ENCODE measurements at places on chromosomes 4 and X.

- no peak for DNase-seq
Measured at GRCh38 chrX:10121787-10122186, 35.0 kb upstream of the CLCN4 start.

DNA sequence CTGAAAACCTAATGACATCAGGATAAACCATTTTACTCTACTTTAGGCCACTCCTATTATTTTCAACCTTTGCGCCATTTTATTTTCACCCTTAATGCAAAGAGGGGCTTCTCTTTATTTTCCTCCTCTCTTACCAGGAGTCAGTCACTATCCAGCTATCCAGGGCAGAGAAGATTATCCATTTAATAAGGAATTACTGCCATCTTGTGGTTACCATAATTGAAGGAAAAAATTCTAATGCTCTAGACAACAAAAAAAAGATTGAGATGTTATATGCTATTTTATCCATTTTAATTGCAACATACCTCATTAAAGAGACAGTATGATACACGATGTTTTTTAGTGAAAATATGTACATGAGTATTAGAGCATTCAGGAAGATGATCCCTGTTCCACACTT, 514.5 kb upstream of the FAM241A start:
- DNase-seq = no peak

DNA sequence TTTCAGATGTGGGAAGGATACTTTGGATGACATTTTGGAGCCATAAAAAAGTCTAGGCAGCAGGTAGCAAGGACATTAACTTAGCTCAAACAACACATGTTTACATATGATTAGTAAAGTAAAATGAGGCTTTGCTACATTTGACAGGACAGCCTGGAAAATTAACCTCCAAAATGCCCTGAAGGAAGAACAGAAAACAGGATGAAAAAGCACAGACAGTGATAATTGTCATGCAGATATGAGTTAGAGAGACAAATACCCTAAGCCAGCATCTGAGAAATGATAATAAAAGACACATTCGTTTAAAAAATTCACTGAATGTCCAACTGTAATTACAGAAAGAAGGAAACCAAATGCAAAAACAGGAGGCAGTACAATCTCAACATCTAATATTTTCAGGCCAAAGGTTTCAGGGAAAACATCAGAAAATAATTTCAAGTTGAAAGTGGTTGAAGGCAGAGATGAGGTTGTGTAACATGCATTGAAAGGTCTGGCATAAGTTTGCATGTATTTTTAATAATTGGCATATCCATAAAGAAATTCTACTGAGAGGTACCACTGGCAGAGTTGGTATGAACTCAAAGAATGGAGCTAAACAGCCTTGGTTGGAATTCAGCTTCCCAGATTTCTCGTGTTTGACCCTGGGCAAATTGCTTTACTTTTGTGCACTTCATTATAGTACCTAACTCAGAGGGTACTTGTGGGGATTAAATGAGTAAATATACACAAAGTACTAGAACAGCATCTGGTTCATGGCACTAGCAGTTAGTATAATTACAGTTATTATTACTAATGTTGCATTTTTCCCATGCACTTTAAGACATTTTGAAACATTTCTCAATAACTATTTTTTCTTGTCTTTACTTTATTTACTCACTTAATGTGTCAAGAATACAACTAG, 54.4 kb upstream of the MAP9 start:
- no peak for DNase-seq

DNA sequence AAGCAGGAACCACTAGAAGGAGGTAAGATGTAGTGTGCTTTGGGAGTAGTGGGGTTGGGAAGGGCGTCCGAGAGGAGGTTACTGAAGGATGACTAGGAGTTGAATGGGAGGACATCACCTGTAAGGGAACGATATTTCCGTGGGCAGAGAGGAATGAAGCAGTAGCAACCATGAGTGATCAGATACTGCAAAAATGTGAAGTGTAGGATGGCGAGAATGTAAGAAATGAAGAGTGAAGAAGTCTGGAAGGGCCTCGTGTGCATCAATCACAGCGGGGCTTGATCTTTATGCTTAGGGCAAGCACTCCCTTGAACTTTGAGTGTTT, 594 bp downstream of the MSMO1 start:
- DNase-seq = no peak

DNA sequence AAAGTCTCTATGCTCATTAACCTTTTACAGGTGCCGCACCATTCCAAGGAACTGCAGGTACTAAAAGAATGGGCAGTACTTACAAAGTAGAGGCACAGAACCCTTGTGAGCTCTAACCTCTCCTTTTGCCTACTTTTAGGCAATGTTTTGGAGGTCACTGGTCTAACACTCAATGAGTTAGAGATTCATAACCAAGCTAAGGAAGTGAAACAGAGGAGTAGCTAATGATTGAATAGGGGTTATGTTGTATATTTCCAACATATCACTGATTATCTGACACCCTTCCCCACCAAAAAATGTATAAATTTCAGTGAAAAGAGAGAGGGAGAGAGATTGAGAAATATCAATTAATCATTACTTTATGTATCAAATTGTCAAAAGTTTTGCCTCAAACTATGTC, 269.3 kb downstream of the PCDH7 start:
- DNase-seq = no peak

DNA sequence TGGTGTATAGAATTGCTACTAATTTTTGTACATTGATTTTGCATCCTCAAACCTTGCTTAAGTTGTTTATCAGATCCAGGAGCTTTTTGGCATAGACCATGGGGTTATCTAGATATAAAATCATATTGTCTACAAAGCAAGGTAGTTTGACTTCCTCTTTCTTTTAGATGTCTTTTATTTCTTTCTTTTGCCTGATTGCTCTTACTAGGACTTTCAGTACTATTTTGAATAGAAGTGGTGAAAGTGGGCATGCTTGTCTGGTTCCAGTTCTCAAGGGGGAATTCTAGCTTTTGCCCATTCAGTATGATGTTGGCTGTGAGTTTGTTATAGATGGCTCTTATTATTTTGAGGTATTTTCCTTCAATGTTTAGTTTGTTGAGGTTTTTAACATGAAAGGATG, 187.9 kb upstream of the LCORL start:
- DNase-seq = no peak

DNA sequence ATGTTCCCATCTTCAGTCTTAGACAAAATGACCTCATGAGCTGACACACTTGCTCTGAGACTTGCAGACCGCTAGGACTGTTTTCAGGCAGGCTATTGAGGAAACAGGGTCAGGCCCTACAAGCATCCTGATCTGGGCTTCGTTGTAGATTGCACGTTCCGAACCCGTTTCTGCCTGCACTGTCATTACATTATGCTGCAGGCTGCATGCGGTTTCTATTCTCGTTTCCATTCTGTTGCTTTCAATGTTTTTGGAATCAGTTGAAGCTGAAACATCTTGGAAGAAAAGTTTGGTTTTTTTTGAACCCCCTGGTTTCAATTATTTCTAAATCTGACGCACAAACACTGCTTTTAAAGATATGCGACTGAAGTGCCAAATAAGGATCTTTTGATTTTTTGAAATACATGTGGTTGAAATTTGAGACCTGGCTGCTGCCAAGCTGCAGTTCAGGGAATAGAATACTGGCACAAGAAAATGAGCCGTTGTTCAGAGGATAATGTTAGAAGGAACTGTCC, 716.1 kb upstream of the INTU start:
- DNase-seq = no peak

- DNase-seq = no peak
Measured at GRCh38 chr4:88445252-88445651, 11.7 kb upstream of the HERC5 start.

- DNase-seq = no peak
Measured at GRCh38 chr4:141311246-141312204, 90.8 kb downstream of the ZNF330 start.

DNA sequence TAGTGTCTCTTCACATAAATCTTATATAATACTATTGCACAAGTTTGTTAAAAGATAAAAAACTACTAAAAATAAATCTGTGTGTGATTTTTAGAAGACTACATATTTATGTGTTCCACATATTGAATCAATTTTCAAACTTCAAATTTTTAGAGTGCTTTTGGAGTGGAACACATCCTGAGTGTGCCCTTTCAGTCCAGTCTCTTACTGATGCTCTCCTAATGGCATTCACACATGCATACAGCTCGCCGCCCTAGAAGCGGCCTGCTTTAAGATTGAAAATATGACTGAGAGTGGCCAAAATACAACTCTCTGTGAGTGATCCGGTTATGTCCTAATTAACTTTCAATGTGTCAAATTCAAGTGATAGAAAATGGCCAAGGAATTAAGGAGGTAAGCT, 628.8 kb downstream of the ANKRD50 start:
- DNase-seq = no peak

GRCh38 chrX:2370456-2370855, 130.3 kb downstream of the DHRSX start:
- no peak for DNase-seq

DNA sequence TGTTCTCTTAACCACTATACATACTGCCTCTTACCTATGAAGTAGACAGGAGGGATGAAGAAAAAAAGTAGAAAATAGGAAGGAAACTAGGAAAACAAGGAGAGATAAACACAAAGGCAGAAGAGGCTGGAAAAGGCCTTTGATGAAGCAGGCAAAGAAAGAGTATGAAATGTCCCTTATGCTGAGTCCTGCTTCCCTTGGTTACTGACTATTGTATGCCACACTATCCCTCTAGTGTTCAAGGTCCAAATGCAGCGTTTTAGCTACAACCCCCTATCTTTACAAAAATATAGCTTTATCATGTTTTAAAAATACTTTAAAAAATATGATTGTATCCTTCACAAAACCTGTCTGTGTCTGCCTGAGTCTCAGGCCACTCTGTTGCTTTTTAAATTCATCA, 233.1 kb downstream of the CAMK2D start:
- DNase-seq = no peak

DNA sequence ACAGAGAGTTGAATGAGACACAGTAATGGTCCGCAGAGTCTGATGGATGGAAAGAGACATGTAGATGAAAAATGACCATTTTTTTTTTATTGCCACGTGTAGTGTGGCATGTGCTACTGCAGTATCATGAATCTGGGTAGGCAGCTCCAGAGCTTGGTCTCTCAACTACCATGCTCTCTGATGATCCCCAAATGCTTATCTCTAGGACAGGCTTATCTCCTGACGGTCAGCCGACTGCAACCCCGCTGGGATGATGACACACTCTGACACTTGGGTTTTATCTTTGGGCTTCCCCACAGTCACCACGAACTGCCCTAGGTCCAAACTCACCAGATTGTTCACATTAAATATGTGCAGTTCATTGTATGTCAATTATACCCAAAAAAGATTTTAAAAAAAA, 239.7 kb downstream of the QDPR start:
- DNase-seq = no peak

DNA sequence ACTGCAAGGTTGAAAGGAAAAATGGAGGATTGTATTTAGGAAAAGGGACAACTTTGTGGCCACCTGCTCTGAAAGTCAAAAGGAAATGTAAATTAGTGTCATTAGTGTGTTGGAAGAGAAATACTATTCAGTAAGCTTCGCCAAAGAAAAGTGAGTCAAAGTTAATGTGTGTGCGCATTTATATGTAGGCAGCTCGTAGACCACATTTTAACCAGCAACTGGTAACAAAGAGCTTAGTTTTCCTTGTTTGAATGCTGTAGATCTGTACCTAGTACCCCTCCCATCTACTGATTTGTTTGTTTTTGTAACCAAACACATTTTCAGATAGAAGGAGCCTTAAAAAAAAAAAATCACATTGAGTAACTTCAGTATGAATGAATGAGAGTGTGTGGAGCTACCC, 69.3 kb downstream of the GPAT3 start:
- no peak for DNase-seq

- no peak for DNase-seq
Measured at GRCh38 chr4:108355902-108356535, 187.3 kb upstream of the LEF1 start.

- DNase-seq = no peak
Measured at GRCh38 chr4:112379306-112379705, 82.1 kb downstream of the ALPK1 start.

DNA sequence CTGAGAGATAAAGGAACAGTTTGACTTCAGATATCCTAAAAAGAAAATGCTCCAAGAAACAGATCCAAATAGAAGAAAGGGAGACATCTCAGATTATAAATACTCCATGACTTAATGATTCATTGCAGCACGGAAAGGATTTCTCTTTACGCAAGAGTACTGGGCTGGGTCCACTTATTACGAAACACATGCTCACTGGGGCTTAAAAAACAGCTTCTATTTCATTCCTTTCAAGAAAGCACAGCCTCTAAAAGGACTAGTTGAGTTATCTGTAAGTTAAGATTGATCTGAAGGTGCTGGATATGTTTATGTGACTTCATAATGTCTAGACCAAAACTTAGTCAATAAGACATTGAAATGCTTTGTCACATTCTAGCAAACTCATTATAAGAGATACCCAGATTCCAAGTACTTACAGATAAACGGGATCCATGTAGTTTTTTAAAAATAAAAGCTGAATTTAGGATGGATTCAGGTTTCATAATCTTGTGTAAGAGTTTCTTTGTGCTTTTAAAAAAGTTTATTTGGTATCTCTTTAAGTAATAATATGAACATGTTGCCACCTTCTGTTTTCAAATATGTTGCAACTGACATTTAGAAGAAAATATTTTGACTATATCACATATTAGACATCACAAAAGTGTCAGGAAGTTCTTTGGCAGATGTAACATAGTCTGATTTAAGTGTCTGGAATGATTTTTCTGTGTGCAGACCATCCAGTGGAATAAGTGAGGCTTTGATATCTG, 109.5 kb upstream of the MYOZ2 start:
- DNase-seq = no peak

GRCh38 chr4:99403380-99404184, 31.6 kb downstream of the ADH7 start:
- DNase-seq = no peak

GRCh38 chr4:113561092-113561491, 200.4 kb downstream of the CAMK2D start:
- no peak for DNase-seq

GRCh38 chrX:148909758-148910157, 409.3 kb downstream of the AFF2 start:
- no peak for DNase-seq

- no peak for DNase-seq
Measured at GRCh38 chrX:110046001-110046400, 43.1 kb downstream of the TMEM164 start.

GRCh38 chr4:82774711-82775171, 23.9 kb downstream of the SCD5 start:
- DNase-seq = no peak

- DNase-seq = no peak
Measured at GRCh38 chrX:39144956-39145355, 343.7 kb downstream of the MID1IP1 start.
